T-helper 1 cell treated with Interleukin-12 subunit alpha and Interleukin-12 subunit beta and Interleukin-4 antibody, amounts not matched to agents 30 ng/mL and 1 ng/mL, for 36 hours (primary cell): ENCODE measurements at places on chromosomes 12 and 14. TPM values are rescaled to one million over a fixed set of nuclear protein-coding genes. Genes with fewer than 3 reads are reported as not detected.

Gene RIMBP2
- not detected in 2 replicates for total RNA-seq

Gene AQP6
- not detected in 2 replicates for total RNA-seq

Gene SERPINA5
- not detected in 2 replicates for total RNA-seq

Gene DLK1
- not detected in 2 replicates for total RNA-seq
